Omental fat pad (tissue), 4 donors: ENCODE measurements at places on chromosomes 4 and X.

- no peak for DNase-seq
Measured at GRCh38 chrX:96538104-96538725, 146.4 kb upstream of the DIAPH2 start.

GRCh38 chr4:91116861-91117260 is 989.7 kb downstream of the CCSER1 start:
- no peak for DNase-seq

- no peak for DNase-seq
Measured at GRCh38 chr4:189822326-189822725, 118.3 kb upstream of the FRG1 start.

GRCh38 chr4:167233685-167234315 is 494 bp downstream of the SPOCK3 start:
- no peak for DNase-seq

- no peak for DNase-seq
Measured at GRCh38 chr4:1047106-1047975, 35.9 kb downstream of the FGFRL1 start.

- no peak for DNase-seq
Measured at GRCh38 chrX:133550665-133551485, 135.6 kb upstream of the GPC4 start.

- no peak for DNase-seq
Measured at GRCh38 chr4:175770555-175770954, 41.5 kb downstream of the GPM6A start.

GRCh38 chrX:65987811-65988210 is 52.1 kb downstream of the VSIG4 start:
- no peak for DNase-seq

DNA sequence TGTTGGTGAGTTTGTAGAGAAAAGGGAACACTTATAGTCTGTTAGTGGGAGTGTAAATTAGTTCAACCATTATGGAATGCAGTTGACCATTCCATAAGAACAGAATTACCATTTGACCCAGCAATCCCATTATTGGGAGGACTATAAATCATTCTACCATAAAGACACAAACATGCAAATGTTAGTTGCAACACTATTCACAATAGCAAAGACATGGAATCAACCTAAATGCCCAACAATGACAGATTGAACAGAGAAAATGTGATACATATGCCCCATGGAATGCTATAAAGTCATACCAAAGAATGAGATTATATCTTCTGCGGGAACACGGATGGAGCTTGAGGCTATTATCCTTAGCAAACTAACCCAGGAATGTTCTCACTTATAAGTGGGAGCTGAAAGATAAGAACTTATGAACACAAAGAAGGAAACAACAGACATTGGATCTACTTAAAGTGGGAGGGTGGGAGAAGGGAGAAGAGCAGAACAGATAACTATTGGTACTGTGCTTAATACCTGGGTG is 1819.2 kb upstream of the ADGRL3 start:
- no peak for DNase-seq

DNA sequence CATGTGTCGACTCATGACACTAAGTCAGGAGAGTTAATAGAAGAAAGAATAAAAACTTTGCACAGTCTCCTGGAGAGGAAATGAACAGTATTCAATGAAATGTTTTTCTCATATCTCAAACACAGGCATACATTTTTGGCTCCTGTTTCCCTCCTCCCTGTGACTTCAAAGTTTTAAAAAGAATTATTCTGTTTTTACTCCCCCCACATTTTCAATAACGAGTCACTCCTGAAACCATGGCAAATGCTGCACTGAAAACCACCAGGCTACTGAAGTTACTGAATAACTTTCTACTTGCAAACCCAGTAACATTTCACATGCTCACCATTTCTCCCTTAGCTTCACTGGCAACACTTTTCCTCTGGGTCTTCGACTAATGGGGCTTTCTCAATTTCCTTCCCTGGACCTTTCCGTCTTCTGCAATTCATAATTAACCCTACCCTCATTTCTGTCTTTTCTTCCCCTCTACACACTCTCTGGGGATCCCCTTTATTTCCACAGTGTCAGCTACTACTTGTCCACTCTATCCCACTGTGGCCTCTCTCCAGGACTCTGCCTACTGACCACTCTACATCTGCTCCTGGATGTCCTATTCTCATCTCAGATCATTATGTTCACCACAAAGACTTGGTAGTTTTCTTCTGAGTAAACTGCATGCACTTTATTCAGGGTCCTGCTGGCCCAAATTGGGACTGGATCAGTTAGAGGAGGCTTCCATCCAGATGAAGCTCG is 225.8 kb upstream of the ETNPPL start:
- DNase-seq, result no peak

GRCh38 chr4:87956501-87956900 is 19.0 kb upstream of the SPP1 start:
- DNase-seq, result no peak

DNA sequence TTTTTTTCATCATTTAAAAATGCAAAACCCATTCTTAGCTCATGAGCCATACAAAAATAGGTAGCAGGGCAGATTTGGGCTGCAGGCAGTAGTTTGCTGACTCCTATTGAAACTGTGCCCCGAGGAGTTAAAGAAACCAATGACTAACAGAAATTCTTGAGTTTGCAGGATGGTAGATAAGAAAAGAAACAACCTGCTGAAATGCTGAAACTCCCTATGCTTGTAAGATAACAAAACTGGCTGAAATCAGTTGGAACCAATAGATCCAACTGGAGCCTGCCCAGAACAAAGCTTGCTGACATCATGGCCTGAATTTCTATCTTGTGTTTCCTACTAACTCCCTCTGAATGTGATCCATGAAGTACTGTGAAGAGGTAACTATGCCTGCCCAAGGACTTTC is 68.6 kb downstream of the ANOS1 start:
- no peak for DNase-seq

DNA sequence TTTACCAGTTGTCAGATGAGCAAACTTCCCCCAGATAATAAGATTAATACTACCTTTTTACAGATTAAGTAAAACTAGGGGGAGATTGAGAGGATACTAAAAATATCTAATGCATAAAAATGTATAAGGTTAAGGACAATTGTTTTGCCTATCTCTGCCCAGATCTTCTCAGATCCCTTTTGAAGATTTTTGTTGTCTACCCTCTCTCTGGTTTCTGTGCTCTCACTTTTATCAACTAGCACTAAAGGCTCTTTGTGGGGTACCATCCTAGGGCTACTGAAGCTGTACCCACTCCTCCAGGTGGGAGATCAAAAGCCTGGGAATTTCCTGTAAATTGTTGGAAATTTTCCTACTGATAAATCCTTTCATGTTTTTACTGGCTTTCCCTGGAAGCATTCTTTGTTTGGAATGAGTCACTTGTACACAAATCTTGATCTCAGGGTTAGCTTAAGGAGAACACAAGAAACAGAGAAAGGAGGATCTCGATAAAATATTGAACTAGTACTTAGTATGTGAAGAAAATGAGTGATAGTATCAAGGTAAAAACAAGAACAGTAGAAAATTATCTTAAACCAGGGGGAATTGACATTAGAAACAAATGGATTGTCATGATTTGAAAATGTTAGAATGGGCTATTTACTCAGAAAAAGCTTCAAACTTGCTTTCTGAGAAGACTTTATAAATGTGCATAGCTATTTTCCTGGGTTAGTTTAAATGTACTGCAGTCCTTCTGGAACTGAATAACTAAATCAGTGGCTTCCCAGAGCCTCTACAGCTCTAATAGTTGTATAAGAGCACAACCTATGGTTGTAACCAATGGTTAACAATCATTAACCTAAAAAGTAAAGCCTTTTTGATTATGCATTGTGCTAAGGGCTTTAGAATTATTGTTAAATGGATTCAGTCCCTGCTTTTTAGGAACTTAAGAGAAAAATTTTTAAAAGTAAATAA is 679.9 kb upstream of the MAGEB2 start:
- DNase-seq, result no peak

DNA sequence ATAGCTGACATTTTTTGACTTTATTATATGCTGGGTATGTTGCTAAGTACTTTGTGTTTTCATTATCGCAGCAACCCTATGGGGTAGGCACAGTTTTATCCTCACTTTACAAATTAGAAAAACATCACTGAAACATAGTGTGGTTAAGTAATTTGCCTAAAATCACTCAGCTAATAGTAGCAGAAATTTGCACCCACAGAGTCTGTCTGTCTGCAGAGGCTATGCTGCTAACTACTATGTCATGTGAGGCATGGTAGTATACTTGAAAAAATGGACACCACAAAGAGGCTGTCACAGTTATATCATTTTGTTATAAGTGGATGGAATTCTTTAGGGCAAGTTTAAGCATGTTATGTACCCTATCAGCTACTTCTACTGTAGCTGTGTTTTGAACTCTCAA is 69.0 kb downstream of the STAG2 start:
- DNase-seq, result no peak

DNA sequence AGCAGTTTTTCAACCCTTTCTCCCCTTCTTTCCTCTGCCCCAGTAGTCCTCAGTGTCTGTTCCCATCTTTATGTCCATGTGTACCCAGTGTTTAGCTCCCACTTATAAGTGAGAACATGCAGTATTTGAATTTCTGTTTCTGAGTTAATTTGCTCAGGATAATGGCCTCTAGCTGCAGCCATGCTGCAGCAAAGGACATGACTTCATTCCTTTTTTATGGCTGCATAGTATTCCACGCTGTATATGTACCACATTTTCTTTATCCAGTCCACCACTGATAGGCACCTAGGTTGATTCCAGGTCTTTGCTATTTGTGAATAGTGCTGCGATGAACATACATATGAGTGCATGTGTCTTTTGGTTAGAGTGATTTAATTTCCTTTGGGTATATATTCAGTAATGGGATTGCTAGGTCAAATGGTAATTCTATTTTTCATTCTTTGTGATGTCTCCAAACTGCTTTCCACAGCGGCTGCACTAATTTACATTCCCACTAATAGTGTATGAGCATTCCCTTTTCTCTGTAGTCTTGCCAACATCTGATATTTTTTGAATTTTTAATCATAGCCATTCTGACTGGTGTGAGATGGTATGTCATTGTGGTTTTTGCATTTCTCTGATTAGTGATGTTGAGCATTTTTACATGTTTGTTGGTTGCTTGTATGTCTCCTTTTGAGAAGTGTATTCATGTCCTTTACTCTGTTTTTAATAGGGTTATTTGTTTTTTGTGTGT is 54.6 kb upstream of the ANK2 start:
- no peak for DNase-seq

GRCh38 chr4:124745985-124746801 is 33.7 kb upstream of the ANKRD50 start:
- no peak for DNase-seq

GRCh38 chrX:7062276-7062675 is 85.2 kb upstream of the STS start:
- no peak for DNase-seq

GRCh38 chrX:153871451-153871850 is 14.5 kb downstream of the L1CAM start:
- DNase-seq, result no peak

DNA sequence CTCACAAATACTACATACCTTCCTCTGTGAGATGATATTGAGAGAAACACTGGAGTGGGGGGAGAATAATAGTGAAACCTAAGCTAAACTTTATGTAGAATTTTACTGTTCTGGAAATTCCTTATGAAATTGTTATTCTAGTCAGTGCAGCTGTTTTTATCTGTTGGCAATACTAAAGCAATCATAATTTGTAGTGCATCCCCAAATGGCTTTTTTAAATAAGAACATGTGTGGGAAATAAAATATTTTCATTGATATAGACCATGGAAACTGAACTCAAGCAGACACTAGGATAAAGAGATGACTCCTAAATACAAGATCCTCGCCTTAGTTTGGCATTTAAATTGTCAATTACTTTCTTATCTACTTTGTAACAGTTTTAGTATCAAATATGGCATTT is 51.1 kb downstream of the SEC24D start:
- DNase-seq, result no peak

GRCh38 chrX:68121371-68121770 is 311.9 kb downstream of the OPHN1 start:
- no peak for DNase-seq

DNA sequence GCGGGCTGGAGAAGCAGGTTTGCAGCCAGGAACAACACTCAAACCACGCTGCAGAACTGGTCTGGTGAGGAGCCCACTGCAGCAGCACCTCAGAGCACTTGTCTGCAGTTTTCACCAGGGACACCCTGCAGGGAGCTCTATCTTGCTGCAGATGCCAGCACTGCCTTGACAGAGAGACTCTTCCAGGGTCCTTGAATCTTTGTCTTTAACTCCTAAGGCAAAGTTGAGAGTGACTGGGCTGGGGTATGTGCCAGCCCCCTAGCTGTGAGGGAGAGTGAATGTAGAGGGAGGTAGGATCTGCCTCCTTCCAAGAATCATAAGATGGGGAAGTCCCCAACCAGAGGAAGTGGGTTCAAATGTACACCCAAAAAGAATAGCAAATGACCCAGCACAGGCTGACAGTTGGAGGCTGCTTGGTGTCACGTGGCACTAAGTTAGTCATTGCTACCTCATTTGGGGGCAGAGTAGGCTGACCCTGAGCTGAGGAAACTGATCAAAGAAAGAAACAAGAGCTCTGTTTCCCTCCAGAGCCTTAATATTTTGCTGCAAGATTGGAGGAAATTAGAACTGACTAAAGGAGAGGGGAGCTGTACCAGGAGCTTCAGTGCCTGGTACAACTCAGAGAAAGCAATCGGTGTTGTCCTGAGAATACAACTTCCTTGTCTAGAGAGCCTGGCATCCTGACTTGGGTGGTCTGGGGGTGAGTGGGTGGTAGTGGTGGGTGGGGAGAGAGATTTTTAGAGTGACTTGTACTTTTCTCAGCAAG is 28.2 kb upstream of the HUWE1 start:
- DNase-seq, result no peak

DNA sequence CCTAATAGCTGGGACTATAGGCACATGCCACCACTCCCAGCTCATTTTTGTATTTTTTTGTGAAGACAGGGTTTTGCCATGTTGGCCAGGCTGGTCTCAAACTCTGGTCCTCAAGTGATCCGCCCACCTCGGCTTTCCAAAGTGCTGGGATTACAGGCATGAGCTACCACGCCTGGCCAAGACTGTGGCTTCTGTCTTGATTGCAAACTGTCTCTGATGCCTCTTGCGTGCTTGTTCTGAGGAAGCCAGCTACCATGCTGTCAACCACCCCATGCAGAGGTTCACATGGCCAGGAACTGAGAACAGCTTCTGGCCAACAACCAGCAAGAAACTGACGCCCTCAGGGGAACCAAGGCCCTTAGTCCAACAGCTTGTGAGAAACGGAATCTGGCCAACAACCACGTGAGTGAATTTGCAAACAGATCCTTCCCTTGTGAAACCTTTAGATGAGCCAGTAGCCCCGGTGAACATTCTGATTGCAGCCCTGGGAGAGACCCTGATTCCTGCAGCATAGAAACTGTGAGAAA is 71.2 kb downstream of the SUPT20HL2 start:
- no peak for DNase-seq

- DNase-seq, result no peak
Measured at GRCh38 chr4:139207873-139208403, 30.9 kb upstream of the ELF2 start.

- DNase-seq, result no peak
Measured at GRCh38 chr4:73615613-73616012, 4.6 kb downstream of the RASSF6 start.

DNA sequence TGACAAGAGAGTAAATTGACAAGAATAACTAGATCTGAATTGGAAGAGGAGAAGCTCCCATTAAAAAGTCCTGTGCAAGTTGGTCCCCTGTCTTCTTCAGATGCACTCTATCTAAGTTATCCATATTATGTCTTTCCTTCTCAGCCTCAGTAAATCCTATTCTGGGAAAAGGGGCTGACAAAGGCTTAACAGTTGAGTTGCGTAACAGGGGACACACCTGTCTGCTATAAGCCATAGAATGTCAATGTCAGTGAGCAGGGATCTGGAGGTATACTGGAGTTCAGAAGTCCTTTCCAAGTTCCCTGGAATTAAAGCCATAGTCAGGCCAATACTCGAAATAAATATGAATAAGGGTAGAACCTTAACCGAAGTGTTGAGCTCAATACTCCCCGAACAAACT is 26.3 kb upstream of the TNIP3 start:
- no peak for DNase-seq
